Common myeloid progenitor, CD34-positive (primary cell): ENCODE measurements at places on chromosomes 12 and 14.

GRCh38 chr12:83198291-83199015 is 511.7 kb downstream of the TMTC2 start:
- H3K27ac ChIP-seq, result no peak overlapping the region
- H3K27me3 ChIP-seq, result no peaks in the 10 kb centered on the region
- no peak for DNase-seq
- H3K36me3 ChIP-seq, result no peaks in the 10 kb centered on the region

DNA sequence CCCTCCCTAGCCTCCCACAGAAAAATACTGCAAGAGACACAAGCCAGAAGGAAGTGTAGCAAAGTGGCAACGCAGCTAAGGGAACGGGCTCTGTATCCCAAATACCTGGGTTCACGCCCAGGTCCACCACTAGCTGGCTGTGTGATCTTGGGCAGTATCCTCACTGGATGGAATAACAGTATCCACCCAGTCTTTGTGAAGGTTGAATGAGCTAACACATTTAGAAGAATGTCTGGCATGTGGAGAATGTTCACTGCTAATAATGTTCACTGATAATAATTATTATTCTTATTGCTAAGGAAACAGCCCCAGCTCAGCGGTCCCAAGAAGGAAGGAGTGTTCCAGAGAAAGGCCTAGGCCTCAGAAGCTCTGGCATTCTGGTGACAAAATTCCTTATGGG is 70.9 kb downstream of the VWF start:
- H3K27me3 ChIP-seq, result no peaks in the 10 kb centered on the region
- DNase-seq, result no peak
- no peak overlapping the region for H3K27ac ChIP-seq
- H3K36me3 ChIP-seq, result no peaks in the 10 kb centered on the region
- H3K4me1 ChIP-seq, result peaks cover 15% of the 10 kb centered on the region

DNA sequence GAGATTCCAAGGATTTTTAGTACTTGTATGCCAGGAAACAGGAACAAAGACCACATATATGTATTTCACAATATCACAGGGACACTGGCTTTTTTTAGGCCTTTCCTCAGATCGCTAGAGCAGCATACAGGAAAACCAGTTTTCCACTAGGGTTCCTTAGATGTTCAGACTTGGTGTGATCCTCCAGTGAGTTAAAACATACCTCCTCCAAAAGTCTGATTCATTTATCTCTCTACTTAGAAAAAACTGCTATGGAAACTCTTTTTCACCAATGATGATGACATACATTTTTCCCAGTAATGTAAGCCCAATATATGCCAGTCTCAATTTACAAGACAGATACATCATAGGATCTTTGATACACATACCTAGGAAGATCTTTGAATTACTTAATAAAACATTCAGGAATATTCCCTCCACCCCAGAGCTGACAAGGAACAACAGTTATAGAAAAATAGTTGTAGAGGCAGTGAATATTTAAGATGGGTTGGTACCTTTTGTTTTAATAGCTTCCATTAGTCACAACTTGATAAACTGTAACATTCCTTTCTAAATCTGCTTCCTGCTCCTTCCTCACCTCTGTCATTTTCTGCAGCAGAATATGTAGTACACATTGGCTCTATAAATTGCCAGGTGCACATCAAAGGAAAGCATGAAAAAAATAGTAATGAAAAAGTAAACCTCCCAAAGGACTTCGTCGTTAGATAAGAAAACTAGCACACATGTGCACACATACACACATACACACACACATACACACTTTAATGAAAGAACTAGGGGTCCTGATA is 27.5 kb downstream of the BCAT1 start:
- DNase-seq, result no peak
- no peaks in the 10 kb centered on the region for H3K4me1 ChIP-seq
- no peaks in the 10 kb centered on the region for H3K27me3 ChIP-seq
- no peak overlapping the region for H3K4me3 ChIP-seq
- peaks cover 9% of the 10 kb centered on the region for H3K36me3 ChIP-seq

- H3K27ac ChIP-seq, result no peak overlapping the region
- no peaks in the 10 kb centered on the region for H3K27me3 ChIP-seq
- DNase-seq, result no peak
- H3K36me3 ChIP-seq, result no peaks in the 10 kb centered on the region
- peaks cover 9% of the 10 kb centered on the region for H3K4me1 ChIP-seq
Observed at GRCh38 chr14:34356264-34356654, 105.8 kb downstream of the SPTSSA start.

GRCh38 chr12:123056709-123057108 is 76.2 kb downstream of the ARL6IP4 start:
- peaks cover 3% of the 10 kb centered on the region for H3K36me3 ChIP-seq
- H3K27me3 ChIP-seq, result no peaks in the 10 kb centered on the region
- H3K4me3 ChIP-seq, result no peak overlapping the region
- no peak overlapping the region for H3K27ac ChIP-seq
